Posterior vena cava (tissue), 2 donors: ENCODE measurements at places on chromosomes 16 and 17. TPM values are rescaled to one million over a fixed set of nuclear protein-coding genes. Genes with fewer than 3 reads are reported as not detected.

CD300LB gene
- total RNA-seq = 0.62 TPM

GPR139 gene
- not detected for total RNA-seq

GRN gene
- 261 TPM for total RNA-seq

DLG4 gene
- 20.8 TPM for total RNA-seq
